ENCODE measurements at places on chromosomes 4 and X.

GRCh38 chr4:155657985-155658680, 8.5 kb upstream of the GUCY1A1 start:
- no peaks in the 10 kb centered on the region for H3K27me3 ChIP-seq
- H3K4me3 ChIP-seq: no peak overlapping the region
- H3K27ac ChIP-seq: no peak overlapping the region
- DNase-seq: no peak

DNA sequence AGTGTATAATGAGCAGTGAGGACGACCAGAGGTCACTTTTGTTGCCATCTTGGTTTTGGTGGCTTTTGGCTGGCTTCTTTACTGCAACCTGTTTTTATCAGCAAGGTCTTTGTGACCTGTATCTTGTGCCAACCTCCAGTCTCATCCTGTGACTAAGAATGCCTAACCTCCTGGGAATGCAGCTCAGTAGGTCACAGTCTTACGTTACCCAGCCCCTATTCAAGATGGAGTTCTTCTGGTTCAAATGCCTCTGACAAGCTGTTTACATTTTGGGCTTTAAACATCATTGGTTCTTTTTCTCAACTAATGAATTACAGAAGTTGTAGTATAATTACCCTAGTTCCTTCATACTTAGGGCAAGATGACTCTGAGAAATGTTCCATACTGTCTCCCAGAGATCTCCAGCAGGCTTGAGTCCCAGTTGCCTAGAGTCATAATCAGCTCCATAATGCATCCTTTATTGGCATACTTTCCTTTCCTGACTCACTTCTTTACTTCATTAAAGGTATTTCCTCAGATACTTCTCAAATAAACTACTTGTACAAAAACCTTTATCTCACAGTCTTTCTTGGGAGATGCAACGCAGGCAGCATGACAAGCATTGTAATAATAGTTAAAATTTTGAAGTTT, 136.5 kb downstream of the KDM6A start:
- no peaks in the 10 kb centered on the region for H3K36me3 ChIP-seq
- DNase-seq: no peak
- no peak overlapping the region for H3K27ac ChIP-seq
- no peaks in the 10 kb centered on the region for H3K27me3 ChIP-seq

- no peak for DNase-seq
- H3K27me3 ChIP-seq: no peaks in the 10 kb centered on the region
- no peaks in the 10 kb centered on the region for H3K4me1 ChIP-seq
These were observed 10.4 kb downstream of the AFP start for GRCh38 chr4:73446336-73446938.

- H3K27ac ChIP-seq: no peak overlapping the region
- no peaks in the 10 kb centered on the region for H3K36me3 ChIP-seq
- no peak overlapping the region for H3K4me3 ChIP-seq
- no peaks in the 10 kb centered on the region for H3K27me3 ChIP-seq
- DNase-seq: no peak
- H3K4me1 ChIP-seq: no peaks in the 10 kb centered on the region
These were observed 279.7 kb downstream of the CAMK2D start for GRCh38 chr4:113481820-113482219.

GRCh38 chrX:8274170-8274569, 103.1 kb upstream of the VCX2 start:
- H3K27me3 ChIP-seq: no peaks in the 10 kb centered on the region
- H3K27ac ChIP-seq: no peak overlapping the region
- H3K4me1 ChIP-seq: no peaks in the 10 kb centered on the region
- no peak overlapping the region for H3K4me3 ChIP-seq
- no peak for DNase-seq

DNA sequence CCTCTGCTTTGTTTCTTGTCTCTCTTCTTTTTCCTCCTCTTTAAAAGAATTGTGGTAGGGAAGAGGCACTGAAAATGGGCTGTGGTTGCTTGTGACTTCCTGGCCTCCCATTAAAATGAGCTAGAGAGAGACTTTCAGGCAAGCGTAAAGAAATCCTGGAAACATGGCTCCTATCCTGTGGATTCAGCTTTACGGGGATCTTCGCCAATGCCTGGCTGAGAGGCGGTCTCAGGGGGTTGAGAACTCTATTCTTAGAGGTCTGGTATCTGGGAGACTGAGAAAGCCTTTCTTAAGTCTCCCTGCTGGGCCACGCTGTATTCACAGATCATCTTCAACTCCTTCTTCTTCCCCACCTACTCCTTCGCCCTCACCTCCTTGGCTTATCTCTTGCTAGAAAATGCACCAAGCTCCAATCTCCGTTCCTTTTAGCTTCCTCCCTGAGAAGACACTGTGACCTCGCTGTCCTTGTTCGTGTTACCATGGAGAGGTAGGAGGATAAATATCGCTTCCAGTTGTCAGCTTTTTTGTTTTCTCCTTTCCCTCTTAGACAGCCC, 542 bp upstream of the KLF8 start:
- no peak for DNase-seq
- no peak overlapping the region for H3K27ac ChIP-seq
- H3K27me3 ChIP-seq: no peaks in the 10 kb centered on the region

- H3K4me1 ChIP-seq: no peaks in the 10 kb centered on the region
- no peak overlapping the region for H3K4me3 ChIP-seq
- no peak overlapping the region for H3K27ac ChIP-seq
- H3K27me3 ChIP-seq: no peaks in the 10 kb centered on the region
- no peak for DNase-seq
These were observed 377.8 kb downstream of the PPP4R3C start for GRCh38 chrX:27085346-27085745.

GRCh38 chr4:153276971-153277370, 67.5 kb upstream of the MND1 start:
- H3K4me1 ChIP-seq: peaks cover 3% of the 10 kb centered on the region
- DNase-seq: no peak
- no peaks in the 10 kb centered on the region for H3K27me3 ChIP-seq
- no peak overlapping the region for H3K27ac ChIP-seq
- no peaks in the 10 kb centered on the region for H3K36me3 ChIP-seq

- no peak overlapping the region for H3K4me3 ChIP-seq
- H3K27ac ChIP-seq: no peak overlapping the region
- no peak for DNase-seq
- H3K36me3 ChIP-seq: peaks cover 2% of the 10 kb centered on the region
- H3K4me1 ChIP-seq: no peaks in the 10 kb centered on the region
- H3K27me3 ChIP-seq: no peaks in the 10 kb centered on the region
These were observed 59.2 kb downstream of the NSUN7 start for GRCh38 chr4:40808926-40809457.

DNA sequence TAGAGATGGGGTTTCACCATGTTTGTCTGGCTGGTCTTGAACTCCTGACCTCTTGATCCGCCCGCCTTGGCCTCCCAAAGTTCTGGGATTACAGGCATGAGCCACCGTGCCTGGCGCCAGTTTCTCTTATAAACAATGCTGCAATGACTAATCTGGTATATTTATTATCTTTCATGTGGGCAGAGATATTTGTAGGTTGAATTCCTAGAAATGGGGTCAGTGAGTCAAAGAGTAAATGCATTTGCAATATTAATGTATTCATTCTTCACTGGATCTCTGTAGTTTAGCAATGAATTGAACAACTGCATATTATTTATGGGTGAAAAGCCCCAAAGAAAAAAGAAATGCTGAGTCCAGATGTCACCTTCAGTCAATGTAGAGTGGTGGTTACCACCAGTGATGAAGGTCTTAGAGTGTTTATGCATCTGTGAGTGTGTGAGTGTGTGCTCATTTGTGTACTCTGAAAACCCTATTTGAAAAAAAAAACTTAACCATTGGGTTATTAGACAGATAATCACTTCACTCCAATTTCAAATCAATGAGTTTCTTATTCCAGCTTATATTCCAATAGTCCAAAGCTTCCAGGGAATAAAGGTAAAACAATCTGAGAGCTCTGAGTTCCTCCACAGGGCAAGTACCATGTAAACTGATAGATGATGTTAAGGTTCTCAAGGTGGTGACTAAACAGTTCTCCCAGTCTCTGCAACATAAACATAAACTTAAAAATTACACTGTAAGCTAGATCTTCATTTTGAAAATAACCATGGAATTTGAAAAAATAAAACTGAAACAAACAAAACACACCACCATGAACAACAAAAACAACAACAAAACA, 22.6 kb upstream of the CD38 start:
- no peak overlapping the region for H3K4me3 ChIP-seq
- no peaks in the 10 kb centered on the region for H3K27me3 ChIP-seq
- DNase-seq: no peak

- H3K4me1 ChIP-seq: no peaks in the 10 kb centered on the region
- no peak overlapping the region for H3K4me3 ChIP-seq
- no peaks in the 10 kb centered on the region for H3K36me3 ChIP-seq
- H3K27me3 ChIP-seq: no peaks in the 10 kb centered on the region
- no peak overlapping the region for H3K27ac ChIP-seq
These were observed 8.7 kb downstream of the ANXA10 start for GRCh38 chr4:168101026-168101425.

GRCh38 chrX:47518144-47518543, 35.1 kb upstream of the ZNF41 start:
- no peak overlapping the region for H3K4me3 ChIP-seq
- H3K36me3 ChIP-seq: no peaks in the 10 kb centered on the region
- no peaks in the 10 kb centered on the region for H3K4me1 ChIP-seq
- no peaks in the 10 kb centered on the region for H3K27me3 ChIP-seq
- no peak overlapping the region for H3K27ac ChIP-seq
- DNase-seq: no peak

DNA sequence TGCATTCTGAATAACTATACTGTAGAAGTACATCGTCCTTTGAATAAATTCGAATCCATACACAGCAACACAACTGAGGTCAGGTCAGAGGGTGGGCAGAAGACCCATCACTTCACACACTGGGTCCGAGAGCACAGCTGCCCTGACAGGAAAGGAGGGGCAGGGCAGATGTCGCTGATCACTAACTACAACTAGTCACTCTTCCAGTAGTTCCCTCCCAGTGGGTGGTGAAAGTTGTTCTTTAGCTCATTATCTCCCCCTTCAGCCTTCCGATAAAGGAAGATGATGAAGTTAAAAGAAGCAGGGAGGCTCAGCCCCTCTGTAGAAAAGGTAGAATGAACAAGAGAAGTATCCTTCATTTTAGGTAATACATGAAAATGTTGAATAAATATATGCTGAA, 278.9 kb downstream of the INPP4B start:
- peak; percentile 55 for DNase-seq
- H3K36me3 ChIP-seq: no peaks in the 10 kb centered on the region
- H3K27ac ChIP-seq: no peak overlapping the region
- no peak overlapping the region for H3K4me3 ChIP-seq

DNA sequence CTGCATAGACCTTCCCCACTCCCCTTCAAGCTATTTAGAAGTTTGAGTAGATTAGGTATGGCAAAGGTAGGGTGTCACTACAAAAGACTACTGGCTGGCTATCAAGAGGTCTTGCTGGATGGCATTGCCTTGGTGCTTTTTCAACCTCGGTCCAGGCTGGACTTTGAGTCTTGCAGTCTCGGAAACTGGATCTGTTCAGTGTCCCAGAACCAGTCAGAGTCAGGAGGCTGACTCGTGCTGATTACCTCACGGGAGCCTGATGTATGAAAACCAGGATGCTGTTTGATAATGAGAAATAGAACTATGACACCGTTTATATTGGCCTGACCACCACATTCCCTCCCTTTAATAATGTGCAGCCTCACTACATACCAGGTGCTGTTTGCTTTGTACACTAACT, 2.7 kb upstream of the PHKA1 start:
- H3K27me3 ChIP-seq: no peaks in the 10 kb centered on the region
- no peaks in the 10 kb centered on the region for H3K36me3 ChIP-seq
- H3K4me3 ChIP-seq: no peak overlapping the region

DNA sequence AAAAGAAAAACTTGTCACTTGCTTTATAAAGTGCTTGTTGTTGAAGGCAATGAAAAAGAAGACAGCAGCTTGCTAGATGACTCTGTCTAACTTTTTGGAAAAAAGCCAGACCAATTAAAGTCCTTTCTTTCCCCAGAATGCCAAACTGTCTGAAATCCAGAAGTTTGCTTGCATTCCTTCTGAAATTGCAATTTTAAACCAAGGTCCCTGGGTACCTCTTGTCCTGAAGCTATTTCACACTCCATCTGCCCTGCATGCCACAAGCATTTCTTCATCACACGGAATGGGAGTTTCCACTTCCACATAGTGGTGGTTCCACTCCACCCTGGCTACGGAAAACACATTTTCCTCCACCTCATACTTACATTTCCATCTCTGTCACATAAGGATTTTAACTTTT, 101.0 kb downstream of the PAPSS1 start:
- no peak overlapping the region for H3K27ac ChIP-seq
- no peaks in the 10 kb centered on the region for H3K4me1 ChIP-seq
- no peak overlapping the region for H3K4me3 ChIP-seq
- no peaks in the 10 kb centered on the region for H3K27me3 ChIP-seq

DNA sequence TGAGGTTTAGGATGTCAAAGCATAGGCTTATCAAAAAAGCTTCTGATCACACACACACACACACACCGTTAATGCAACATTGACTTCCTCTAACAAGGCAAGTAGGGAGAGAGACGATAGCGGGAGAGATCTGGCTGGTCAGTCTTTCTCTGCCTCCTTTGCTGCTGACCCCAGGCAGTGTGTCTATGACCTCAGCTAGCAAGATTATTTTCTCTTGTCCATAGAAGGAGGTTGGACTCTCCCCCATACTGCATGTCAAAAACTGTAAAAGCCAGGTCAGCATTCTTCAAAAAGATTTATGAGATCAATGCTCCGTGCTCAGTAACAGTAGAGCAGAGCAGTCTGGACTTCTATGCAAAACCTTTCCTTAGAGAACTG, 63.5 kb upstream of the PGM2 start:
- H3K4me3 ChIP-seq: no peak overlapping the region
- no peaks in the 10 kb centered on the region for H3K27me3 ChIP-seq
- no peak for DNase-seq
- no peak overlapping the region for H3K27ac ChIP-seq

DNA sequence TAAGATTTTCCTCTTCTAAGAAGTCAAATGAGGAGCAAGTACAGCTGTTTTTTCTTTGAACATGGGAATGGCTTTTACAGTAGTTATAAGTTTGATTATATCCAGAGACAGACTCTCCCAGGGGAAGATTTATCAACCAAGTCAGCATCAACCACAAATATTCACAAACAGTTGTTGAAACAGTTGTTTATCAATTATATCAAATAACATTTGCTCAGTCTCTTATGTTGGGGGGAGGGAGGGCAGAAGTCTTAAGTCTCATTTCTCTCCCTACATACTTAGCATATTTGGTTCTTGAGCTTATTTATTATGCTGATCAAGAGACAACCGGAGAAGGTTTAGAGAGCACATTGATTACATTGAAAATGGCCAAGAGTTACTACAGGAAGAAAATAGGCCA, 110.1 kb downstream of the FBXO8 start:
- H3K4me1 ChIP-seq: no peaks in the 10 kb centered on the region
- no peaks in the 10 kb centered on the region for H3K27me3 ChIP-seq
- no peak overlapping the region for H3K27ac ChIP-seq
- H3K36me3 ChIP-seq: no peaks in the 10 kb centered on the region
- no peak overlapping the region for H3K4me3 ChIP-seq
- DNase-seq: no peak

- H3K36me3 ChIP-seq: no peaks in the 10 kb centered on the region
- no peaks in the 10 kb centered on the region for H3K4me1 ChIP-seq
- no peak overlapping the region for H3K27ac ChIP-seq
- no peaks in the 10 kb centered on the region for H3K27me3 ChIP-seq
These were observed 76.2 kb upstream of the PLAC1 start for GRCh38 chrX:134734466-134734952.

GRCh38 chr4:115453416-115453815, 340.0 kb upstream of the NDST4 start:
- no peak overlapping the region for H3K27ac ChIP-seq
- DNase-seq: no peak
- no peak overlapping the region for H3K4me3 ChIP-seq
- no peaks in the 10 kb centered on the region for H3K4me1 ChIP-seq
- no peaks in the 10 kb centered on the region for H3K27me3 ChIP-seq
